Femur (tissue), 1 donor: ENCODE measurements at places on chromosomes 13 and 19.

DNA sequence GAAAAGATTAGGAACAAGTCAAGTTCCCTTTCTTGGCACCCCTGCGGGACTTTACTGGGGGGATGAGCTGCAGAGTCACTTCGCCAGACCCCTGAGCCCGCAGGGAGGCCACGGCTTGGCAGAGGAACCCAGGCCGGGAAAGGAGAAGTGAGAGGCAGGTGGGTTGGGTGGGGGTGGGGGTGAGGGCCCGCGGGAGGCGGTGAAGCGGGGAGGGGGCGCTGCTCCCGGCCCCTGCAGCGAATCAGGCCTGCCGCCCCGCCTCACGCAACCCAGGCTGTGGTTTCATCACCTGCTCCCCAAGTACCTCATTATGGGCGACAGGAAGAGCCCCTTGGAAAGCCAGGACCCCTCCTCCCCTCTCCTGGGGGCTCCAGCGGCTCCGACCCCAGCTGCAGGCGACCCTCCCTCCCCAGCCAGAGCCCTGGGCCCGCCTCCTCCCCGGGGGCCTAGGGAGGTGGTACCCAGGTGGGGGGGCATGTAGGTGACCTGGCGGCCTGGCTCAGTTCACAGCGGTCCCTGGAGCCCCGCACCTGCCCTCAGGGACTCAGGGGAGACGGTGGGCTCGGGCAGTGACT lies 9.5 kb downstream of the MEF2B start:
- DNase-seq: no peak

DNA sequence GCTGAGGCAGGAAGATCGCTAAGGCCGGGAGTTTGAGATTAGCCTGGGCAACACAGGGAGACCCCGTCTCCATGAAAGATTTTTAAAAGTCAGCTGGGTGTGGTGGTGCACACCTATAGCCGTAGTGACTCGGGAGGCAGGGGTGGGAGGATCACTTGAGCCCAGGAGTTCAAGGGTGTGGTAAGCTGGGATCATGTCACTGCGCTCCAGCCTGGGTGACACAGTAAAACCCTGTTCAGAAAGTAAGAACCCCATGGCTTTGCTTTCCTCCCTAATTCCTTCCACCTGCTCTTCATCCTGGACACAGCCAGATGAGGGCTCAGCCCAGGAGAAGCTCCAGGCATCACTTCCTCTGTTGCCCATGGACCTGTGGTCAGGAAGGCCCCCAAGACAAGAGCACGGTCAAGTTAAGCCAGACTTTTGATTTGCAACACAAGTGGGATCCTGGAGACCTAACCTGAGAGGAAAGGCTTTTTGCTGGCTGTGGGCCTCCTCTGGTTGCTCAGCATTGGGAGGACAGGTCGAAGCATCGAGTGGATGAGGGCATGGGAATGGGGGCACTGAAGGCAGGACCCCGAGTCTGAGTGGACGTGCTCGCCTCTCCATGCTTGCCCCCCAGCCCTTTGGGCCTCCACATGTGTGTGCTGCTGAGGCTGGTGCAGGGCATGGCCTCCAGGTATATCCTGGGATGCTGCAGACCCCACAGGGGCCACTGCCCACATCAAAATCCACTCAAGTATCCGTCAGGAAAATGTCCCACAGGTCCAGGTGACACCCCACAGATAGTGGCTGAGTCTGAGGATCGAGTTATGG lies 25.4 kb downstream of the TUBA3C start:
- no peak for DNase-seq

DNA sequence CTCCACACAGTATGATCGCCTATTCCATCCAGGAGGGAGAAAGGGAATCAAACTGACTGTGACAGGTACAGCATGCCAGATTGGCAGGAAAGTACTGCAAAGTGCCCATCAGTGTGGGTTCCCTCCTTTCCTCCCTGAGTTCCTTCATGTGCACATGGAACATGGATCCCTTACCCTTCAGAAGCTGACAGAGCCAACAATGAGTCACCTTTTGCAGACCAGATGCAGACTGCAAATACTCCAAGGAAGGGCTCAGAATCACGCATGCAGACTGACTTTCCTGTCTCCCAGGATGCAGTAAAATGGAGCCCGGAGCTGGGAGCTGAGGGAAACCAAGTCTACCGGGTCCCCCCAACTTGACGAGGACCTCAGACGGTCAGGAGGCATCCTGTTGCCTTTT lies 41.8 kb downstream of the SACS start:
- no peak for DNase-seq

DNA sequence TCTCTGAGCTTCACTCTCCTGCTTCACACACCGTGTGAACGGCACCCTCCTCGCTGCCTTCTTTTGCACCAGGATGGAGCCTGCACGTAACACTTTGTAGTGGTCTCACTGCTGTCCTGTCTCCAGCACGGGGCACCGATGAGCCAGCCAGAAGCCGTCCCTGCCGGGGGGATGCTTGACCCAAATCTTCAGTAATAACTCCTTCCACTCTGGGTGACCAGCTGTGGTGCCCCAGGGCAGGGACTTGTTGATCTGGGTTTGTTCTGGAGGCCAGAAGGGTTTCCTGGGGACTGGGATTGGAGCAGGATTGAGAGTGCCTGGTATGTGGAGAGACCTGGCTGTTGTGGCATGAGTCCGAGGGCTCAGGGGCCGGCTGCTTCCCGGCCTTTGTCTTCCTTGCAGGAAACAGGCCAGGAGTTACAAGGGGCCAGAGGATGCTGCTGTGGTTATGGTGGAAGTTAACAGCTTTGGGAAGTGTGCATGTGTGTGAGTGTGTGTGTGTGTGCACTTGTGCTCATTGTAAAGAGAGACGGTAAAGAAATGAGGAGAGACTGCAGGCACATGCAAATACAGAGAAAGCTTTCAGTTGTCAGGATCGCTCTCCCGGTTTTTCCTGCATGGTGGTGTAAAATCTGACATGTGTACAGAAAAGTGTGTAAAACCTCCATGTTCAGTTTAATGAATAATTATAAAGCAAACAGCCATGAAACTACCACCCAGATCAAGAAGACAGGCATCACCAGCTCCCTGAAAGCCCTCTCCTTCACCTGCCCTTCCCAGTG lies 18.9 kb downstream of the PAK4 start:
- peak; percentile 68 for DNase-seq

- DNase-seq: no peak
These were observed 56.2 kb upstream of the RFC3 start for GRCh38 chr13:33761740-33762139.

- peak; percentile 76 for DNase-seq
These were observed 15.1 kb downstream of the CCDC97 start for GRCh38 chr19:41324921-41325639.

GRCh38 chr13:79867254-79867653 lies 386.3 kb downstream of the NDFIP2 start:
- no peak for DNase-seq

- DNase-seq: no peak
These were observed 96.3 kb upstream of the SPRY2 start for GRCh38 chr13:80437231-80437630.

DNA sequence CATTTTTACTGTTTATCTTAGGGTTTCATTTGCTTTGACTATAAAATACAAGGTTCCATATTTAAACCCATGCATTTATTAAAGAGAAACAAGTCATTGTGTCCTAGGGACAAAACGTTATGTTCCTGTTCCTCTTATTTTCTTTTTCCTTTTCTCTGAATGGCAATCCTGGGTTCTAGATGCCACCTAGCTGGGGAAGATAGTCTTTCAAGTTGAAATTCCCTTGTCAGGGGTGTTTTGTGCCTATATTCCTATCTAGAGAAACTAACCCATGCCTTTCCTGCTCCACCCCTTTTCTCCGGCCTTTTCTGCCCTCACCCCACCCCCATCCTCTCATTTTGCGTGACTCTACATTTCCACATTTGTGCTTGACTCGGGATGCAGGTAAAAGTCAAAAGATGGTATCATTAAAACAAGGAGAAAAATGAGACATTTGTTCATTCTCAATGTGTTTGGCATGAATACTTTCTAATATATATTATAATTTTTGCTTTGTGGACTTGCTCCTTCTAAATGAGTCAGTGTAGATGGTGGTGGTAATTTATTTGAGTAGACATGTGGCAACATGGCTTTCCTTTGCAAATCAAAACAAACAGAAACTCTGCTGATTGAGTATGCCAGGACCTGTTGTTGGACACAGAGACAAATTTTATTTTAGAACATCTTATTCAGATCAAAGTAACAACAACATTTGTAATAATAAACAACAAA lies 26.8 kb upstream of the STARD13 start:
- DNase-seq: no peak
